Astrocyte (in vitro differentiated cells and primary cell): ENCODE measurements at places on chromosomes 5 and 9. TPM values are rescaled to one million over a fixed set of nuclear protein-coding genes. Genes with fewer than 3 reads are reported as not detected.
A peak's percentile ranks its signal among the peaks of the same experiment; 100 is the strongest.

- no peak for DNase-seq
These were observed 70.3 kb upstream of the RARS1 start for GRCh38 chr5:168415971-168416370.

DNA sequence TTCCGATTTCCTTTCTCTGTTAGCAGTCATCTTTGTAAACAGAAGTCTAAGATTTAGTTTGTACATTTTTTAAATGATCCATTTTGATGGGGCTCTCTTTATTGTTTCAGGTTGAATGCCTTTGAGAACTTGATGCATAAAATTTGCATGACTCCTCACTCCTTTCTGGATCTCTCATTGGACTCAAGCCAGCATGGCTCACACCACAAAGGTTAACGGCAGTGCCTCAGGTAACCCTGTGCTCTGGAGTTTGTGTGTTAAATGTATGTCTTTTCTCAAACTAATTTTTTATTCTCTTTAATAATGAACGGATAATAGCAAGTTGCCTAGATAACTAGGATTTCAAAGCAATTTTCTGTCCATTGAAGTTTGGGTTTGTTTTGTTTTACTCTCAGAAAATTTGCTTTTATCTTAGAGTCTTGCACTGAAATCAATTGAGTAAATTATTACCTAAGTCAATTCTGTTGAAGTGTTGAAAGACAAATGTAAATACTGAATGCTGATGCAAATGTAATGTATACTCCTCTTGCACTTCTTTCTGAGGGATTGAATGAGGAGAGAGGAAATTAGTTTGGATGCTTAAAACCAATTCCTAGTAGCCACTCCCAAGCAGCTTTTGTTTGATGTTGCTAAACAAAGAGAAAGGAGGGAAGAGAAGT, 164.6 kb upstream of the DMRT1 start:
- DNase-seq = no peak

GRCh38 chr5:10145923-10146401, 103.7 kb downstream of the ATPSCKMT start:
- DNase-seq = peak; percentile 20

DNA sequence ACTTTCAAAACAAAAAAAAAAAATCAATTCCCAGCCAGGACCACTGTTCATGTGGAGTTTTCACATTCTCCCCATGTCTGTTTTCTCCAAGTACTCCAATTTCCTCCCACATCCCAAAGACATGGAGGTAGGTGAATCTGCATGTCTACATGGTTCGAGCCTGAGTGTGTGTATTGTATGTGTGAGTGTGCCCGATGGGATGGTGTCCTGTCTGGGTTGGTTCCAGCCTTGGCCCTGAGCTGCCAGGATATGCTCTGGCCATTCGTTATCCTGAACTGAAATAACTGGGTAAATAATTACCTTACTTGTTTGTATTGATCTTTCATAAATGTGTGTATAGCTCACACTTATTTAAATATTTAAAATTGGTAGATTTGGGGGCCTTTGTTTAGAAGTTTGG, 452.3 kb upstream of the RORB start:
- DNase-seq = no peak

LMBRD2 gene
- total RNA-seq = 6.4 and 9.0 TPM in 2 replicates

DNA sequence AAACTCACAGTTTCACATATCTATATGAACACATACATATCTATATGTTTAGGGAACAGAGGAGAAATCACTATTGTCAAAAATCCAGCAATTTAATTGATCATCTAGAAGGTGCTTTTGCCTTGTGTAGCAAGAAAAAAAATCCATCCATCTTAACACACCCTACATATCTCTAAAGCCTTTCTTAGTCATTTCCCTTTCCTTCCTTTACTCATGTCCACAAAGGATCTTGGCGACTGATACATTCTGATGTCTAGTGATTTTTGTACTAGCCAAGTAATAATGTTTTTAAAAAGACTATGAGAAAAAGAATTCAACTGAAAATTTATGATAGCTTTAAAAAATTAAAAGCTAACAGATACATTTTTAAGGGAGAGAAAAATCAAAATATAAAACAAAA, 22.5 kb downstream of the ZDHHC21 start:
- peak; percentile 48 for DNase-seq

PROB1 gene
- 0.59 and 0.60 TPM in 2 replicates for total RNA-seq

GRCh38 chr5:69485471-69485870, 7.1 kb upstream of the OCLN start:
- no peak for DNase-seq

DNA sequence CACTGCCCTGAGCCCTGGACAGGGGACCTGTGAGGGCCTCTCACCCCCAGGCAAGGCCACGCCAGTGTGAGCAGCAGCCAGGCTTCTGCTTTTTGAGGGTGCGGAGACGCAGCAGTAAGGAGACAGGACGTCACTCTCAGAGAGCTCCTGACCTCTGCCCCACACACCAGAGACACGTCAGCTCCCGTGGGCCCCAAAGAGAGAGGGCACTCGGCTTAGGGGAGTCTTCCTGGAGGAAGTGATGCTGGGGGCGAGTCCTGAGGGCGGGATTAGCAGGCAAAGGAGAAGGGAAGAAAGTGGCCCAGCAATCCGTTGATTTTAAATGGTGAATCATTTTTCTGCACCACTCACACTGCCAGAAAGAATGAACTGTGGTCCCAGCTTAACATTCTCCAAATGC, 24.0 kb upstream of the SLC9A3 start:
- no peak for DNase-seq

ADAMTSL1 gene
- 11.4 and 12.6 TPM in 2 replicates for total RNA-seq

DNA sequence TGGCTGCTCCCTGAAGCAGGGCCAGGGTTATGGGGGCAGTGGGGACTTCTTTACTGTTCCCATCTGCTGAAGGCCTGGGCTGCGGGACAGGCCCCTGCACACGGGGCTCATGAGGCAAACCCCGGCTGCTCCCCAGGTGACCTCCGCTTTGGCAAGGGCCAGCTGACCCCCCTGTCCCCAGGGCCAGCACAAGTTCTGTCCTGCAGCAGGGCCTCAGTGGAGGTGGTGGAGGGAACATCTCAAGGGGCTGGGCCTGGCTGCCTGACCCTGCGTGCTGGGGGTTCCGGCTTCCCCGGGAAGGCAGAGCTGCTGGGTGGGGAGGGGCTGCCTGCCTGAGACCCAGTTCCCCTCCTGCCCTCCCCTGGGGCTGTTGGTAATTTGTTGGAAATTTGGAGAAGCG, 67.4 kb upstream of the RNU6ATAC start:
- no peak for DNase-seq

DNA sequence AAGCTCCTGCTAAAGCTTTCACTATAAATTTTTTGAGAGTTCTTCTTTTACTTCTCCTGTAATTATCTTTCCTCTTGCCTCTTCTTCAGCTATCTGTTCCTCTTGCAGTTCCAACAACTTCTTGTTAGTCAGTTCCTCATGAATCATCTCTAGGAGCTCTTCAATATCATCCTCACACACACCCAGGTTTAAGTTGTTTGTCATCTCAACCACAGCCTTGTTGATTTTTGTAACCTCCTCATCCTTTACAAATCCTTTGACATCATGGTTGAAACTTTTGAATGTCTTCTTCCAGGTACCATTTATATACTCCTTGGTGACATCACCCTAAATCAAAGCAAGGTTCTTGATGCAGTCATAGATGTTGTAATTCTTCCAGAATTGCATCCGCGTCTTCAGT, 106.3 kb upstream of the MAMDC2 start:
- DNase-seq = no peak

GRCh38 chr9:96009690-96010472, 134.4 kb downstream of the ERCC6L2 start:
- peak; percentile 26 for DNase-seq

DNA sequence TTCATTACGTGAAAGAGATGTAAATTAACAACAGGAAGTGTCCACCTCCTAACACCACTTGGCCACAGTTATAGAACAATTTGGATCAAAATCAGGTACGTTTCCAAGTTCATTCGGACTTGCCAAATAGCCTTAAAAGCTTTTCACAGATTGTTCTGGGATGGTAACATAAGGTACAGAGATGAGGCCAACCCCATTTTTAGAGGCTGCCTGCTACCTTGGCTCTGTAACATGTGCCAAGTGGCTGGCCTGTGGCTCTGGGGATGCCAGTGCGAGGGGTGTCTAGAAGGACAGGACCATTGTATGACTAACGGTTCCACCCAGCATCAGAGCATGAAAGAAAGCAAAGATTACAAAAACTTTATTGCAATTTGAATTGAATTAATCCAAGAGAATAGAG, 91.0 kb downstream of the LHFPL2 start:
- DNase-seq = no peak

GRCh38 chr9:18605766-18606180, 131.8 kb downstream of the ADAMTSL1 start:
- no peak for DNase-seq

- no peak for DNase-seq
These were observed 31.6 kb upstream of the ZDHHC11B start for GRCh38 chr5:816176-816575.

ANKRD34B gene
- total RNA-seq = 0.10 and 0.20 TPM in 2 replicates

GRCh38 chr5:157172403-157172802, 6.3 kb upstream of the GARIN3 start:
- DNase-seq = no peak

- no peak for DNase-seq
These were observed 5.4 kb downstream of the SPINK6 start for GRCh38 chr5:148208226-148208625.

GRCh38 chr5:96714951-96715451, 52.8 kb downstream of the CAST start:
- peak; percentile 74 for DNase-seq

WDR31 gene
- total RNA-seq = 1.6 and 2.1 TPM in 2 replicates

DNA sequence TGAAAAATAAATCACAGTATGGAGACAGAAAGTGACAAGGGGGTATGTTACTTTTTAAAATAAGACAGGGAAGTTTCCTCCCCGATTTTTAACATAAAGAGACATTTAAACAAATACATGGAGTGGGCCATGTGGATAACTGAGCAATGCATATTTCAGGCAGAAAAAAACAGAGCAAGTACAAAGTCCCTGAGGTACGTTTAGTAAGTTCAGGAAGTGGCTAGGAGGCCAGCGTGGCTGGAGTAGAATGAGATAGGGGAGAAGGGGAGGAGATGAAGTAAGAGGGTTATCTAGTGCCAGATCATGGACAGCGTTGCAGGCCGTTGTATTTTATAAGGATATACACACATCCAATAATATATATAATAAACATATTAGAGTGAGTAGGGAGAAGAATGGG, 84.2 kb upstream of the ELL2 start:
- no peak for DNase-seq

CARD9 gene
- 2.7 and 4.2 TPM in 2 replicates for total RNA-seq

BAAT gene
- 8.9 and 9.5 TPM in 2 replicates for total RNA-seq

DNA sequence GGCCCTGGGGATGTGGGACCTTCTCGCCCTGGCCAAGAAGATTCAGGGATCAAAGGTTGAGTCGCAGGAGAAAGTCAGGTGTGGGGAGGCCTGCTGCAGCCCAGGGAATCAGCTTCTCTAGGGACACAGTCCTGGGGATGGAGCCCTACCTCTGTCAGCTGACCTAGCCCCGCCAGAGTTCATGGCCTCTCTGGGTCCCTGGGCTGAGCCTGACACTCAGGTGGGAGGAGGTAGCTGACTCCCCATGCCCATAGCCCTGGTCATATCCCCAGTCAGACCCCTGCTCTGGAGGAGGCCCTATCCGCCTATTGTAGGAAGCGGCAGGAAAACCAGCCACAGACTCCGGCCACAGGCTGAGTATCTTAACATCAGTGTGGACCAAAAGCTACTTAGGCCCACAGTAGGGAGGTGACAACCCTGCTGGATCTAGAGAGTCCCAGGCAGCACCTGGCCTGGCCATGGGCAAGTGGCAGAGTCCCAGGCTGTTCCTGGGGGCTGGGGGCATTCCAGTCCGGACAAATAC, 15.0 kb upstream of the MRNIP start:
- DNase-seq = no peak

DNA sequence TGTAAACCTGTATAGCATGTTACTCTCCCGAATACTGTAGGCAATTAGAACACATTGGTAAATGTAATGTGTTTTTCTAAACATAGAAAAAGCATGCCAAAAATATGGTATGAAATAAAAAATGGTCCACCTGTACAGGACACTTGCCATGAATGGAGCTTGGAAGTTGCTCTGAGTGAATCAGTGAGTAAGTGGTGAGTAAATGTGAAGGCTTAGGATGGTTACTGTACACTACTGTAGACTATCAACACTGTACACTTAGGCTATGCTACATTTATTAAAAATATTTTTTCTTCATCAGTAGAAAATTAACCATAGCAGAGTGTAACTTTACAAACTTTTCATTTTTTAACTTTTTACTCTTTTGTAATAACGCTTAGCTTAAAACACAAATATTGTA, 41.9 kb downstream of the INSYN2B start:
- no peak for DNase-seq

SLC34A3 gene
- 0.09 TPM in 1 of 2 replicates, not detected in the other for total RNA-seq

TMEM161B gene
- 10.8 and 11.5 TPM in 2 replicates for total RNA-seq
